ENCODE measurements at places on chromosomes 16 and 17.

- DNase-seq: peak; percentile 54
Measured at GRCh38 chr17:1491443-1492248, 840 bp downstream of the MYO1C start.

GRCh38 chr16:46906360-46907060 lies 22.3 kb downstream of the GPT2 start:
- DNase-seq: no peak

DNA sequence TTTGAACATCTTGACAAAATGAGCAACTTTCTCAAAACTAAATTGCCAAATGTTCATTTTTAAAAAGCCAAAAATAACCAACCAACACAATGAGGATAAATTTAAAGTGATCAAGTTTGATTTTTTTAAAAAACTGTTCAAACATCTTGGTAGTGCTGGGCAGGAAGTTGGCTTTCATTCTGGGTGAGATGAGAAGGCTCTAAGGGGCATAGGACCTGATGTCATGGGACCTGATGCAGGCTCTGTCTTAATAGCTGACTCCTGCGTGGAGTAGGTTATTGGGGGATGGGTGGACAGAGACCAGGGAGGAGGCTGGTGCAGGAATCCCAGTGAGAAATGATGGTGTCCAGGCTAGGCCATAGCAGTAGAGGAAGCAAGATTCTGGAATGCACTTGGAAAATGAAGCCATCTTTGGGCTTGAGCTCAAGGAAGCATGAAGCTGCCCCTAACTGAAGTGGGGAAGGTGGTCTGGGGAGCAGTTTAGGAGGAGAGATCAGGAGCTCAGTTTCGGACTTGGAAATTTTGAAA lies 20.4 kb downstream of the NLRC5 start:
- no peak for DNase-seq

GRCh38 chr17:34487626-34488025 lies 91.8 kb upstream of the TMEM132E start:
- no peak for DNase-seq

GRCh38 chr17:17309356-17309755 lies 6.2 kb downstream of the NT5M start:
- no peak for DNase-seq

DNA sequence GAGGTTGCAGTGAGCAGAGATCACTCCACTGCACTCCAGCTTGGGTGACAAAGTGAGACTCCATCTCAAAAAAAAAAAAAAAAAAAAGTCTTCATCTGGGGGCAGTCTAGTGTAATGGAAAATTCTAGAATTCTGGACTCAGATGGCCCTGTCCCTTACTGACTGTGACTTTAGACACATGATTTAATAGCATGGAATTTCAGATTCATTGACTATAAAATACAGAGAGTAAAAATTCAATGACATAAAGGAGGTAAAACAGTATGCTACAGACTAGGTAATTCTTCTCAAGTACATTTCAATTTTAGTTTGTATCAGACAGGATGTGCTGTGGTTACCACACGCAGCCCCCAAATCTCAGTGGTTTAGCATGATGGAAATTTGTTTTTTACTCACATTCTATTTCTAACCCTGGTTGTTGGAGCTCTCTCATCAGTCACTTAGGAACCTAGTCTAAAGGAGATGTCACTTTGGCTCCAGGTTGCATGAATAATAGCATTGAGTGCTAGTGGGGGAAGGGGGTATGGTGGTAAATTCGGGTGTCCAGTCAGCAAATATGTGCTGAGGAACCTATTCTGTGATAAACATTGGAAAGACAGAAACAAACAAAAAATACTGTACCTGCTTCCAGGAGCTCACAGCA lies 444.0 kb downstream of the XYLT1 start:
- DNase-seq: no peak

DNA sequence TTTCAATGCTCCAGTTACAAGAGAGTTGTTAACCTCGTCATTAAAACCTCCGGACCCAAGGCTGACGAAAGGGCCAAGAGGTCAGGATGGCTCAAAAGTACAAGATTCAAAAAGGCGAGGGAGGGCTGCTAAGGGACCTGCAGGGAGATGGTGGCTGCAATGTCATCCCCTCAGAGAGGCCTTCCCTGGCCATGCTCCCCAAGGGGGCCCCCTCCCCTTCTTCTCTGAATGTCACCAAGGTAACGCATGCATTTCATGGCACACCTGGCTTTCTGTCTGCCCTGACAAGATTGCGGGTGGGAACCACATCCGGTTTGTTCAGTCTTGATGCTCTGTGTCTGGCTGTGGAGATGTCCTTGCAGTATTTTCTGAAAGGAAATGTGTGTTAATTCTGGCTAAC lies 89.9 kb downstream of the C16orf78 start:
- DNase-seq: no peak

- no peak for DNase-seq
Measured at GRCh38 chr16:72164691-72165090, 7.3 kb downstream of the PMFBP1 start.

DNA sequence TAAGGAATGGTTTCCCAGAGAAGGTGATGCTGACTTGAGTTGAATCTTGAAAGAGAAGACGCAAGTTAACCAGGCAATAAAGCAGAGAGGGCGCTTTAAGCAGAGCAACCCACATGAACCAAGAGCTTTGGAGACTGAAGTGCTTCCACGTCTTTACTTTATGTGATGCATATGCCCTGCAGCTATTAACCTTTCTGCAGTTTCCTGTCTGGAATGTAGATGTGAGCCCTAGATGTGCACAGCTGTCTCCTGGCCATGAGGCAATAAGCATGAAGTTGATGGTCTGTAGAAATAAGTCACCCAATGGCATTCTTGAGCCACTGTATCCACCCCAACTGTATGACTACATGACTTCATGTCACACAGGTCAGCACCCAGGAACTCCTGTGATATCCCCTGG lies 5.7 kb upstream of the CHST4 start:
- DNase-seq: no peak

DNA sequence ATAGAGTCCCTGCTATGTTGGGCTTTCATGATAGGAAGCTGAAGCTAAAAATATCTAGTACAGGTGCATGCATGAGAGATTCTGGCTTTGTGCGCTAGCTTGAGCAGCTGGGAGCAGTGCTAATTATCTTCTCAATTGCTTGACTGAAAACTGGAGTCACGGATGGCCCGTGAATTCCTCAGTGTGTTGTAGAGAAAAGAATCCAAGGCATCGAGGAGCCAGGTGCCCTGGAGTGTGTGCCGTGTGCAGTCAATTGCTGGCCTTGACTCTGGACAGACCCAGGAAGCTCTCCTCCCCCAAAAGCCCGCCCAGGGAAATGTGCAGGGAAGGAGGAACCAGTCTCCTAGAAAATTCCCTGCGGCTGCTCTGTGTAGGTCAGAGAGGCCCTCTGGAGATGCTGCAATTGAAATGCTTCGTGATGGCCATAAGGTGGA lies 14.2 kb downstream of the LGALS3BP start:
- DNase-seq: no peak

- no peak for DNase-seq
Measured at GRCh38 chr16:7839568-7839967, 506.9 kb downstream of the RBFOX1 start.

DNA sequence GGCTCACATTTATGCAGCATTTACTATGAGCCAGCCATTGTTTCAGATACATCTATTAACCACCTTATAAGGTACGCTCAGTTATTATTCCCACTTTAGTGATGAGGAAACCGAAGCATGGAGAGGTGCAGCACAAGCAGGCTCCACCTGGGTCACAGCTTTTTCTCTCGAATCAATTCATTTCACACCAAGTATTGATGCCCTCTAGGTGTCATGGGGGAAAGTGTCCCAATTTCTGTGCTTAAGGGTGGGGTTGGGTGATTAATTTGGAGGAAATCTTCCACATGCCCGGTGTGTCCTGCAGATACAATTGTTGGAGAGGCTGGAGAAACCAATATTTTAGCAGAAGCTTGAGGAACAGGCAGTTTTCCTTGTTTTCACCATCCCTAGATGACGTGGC lies 62.7 kb upstream of the DNAJA2 start:
- no peak for DNase-seq

- DNase-seq: peak; percentile 85
Measured at GRCh38 chr17:37699285-37699973, 45.4 kb downstream of the HNF1B start.

- DNase-seq: peak; percentile 56
Measured at GRCh38 chr17:40019140-40019991, 4.1 kb downstream of the CSF3 start.

- DNase-seq: peak; percentile 61
Measured at GRCh38 chr17:44536090-44536953, 21.0 kb upstream of the FZD2 start.

GRCh38 chr17:1232786-1233185 lies 37.5 kb upstream of the BHLHA9 start:
- peak; percentile 73 for DNase-seq

DNA sequence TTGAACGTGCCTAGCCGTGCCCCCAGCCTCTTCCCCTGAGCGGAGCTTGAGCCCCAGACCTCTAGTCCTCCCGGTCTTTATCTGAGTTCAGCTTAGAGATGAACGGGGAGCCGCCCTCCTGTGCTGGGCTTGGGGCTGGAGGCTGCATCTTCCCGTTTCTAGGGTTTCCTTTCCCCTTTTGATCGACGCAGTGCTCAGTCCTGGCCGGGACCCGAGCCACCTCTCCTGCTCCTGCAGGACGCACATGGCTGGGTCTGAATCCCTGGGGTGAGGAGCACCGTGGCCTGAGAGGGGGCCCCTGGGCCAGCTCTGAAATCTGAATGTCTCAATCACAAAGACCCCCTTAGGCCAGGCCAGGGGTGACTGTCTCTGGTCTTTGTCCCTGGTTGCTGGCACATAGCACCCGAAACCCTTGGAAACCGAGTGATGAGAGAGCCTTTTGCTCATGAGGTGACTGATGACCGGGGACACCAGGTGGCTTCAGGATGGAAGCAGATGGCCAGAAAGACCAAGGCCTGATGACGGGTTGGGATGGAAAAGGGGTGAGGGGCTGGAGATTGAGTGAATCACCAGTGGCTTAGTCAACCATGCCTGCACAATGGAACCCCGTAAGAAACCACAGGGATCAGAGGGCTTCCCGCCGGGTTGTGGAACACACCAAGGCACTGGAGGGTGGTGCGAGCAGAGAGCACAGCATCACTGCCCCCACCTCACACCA lies 724 bp downstream of the GAA start:
- DNase-seq: no peak

DNA sequence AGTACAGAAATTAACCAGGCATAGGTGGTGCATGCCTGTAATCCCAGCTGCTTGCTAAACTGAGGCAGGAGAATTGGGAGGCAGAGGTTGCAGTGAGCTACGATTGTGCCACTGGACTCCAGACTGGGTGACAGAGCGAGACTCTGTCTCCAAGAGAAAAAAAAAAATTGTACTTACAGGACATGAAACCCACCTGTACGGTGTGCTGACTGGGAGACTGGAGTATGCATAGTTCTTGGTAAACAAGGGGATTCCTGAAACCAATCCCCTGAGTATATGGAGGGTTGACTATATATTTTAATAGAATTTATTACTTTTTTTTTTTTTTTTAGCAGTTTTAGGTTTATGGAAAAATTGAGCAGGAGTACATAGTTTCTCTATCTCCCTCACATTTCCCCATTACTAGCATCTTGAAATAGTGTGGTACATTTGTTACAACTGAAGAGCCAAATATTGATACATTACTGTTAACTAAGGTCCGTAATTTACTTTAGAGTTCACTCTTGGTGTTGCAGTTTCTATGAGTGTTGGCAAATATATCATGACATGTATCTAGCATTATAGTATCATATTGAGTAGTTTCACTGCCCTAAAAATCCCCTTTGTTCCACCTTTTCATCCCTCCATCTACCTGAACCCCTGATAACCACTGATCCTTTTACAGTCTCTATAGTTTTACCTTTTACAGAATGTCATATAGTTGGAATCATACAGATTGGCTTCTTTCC lies 19.3 kb downstream of the TENT4B start:
- no peak for DNase-seq

GRCh38 chr16:48497932-48498768 lies 111.8 kb downstream of the N4BP1 start:
- no peak for DNase-seq

GRCh38 chr17:77833769-77834168 lies 124.7 kb upstream of the TNRC6C start:
- DNase-seq: no peak

DNA sequence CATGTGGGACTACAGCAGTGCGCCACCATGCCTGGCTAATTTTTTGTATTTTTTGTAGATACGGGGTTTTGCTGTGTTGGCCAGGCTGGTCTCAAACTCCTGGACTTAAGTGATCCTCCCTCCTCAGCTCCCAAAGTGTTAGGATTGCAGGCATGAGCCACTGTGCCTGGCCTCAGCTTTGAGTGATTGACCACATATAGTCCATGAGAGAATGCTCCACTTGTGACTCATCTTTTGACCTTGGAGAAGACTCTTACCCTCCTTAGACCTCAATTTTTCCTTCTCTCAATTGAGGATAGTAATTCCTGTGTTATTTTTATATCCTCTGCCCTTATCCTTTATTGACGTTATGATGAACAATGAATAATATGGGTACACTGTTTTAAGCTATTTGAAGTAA lies 30.9 kb upstream of the DUSP14 start:
- peak; percentile 85 for DNase-seq

DNA sequence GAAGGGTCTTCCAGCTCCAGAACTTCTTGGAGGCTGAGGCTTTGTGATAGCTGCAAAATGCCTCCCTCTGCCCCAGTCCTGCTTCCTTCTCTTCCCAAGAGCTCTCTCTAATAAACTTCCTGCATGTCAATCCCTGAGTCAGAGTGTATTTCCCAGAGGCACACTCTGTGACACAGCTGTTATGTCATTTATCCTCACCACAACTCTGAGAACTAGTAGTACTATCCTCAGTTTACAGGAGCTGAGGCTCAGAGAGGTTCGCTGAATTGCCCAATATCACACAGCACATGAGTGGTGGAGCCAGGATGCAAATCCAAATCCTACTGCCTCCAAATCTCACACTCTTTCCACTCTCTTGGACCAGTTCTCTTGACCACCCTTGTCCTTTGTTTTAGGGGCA lies 20.0 kb downstream of the UNC45B start:
- DNase-seq: peak; percentile 19

- peak; percentile 45 for DNase-seq
Measured at GRCh38 chr16:53646506-53646905, 57.2 kb downstream of the RPGRIP1L start.

GRCh38 chr17:72566671-72567484 lies 446.1 kb downstream of the SOX9 start:
- no peak for DNase-seq

DNA sequence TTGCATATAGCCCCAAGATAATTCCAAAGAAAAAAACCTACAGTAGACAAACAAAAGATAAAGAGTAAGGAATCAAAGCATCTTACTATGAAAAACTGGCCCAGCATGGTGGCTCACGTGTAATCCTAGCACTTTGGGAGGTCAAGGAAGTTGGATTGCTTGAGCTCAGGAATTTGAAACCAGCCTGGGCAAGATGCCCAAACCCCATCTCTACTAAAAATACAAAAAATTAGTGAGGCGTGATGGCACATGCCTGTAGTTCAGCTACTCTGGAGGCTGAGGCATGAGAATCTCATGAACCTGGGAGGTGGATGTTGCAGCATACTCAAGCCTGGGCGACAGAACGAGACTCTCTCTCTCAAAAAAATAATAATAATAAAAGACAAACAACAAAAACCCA lies 764.7 kb upstream of the KIF2B start:
- no peak for DNase-seq

GRCh38 chr16:75319513-75320411 lies 68.3 kb upstream of the BCAR1 start:
- DNase-seq: peak; percentile 93
